ENCODE measurements at places on chromosomes 1 and 21.

GRCh38 chr1:184221087-184221486 is 165.7 kb upstream of the C1orf21 start:
- no peak for DNase-seq

GRCh38 chr1:109826446-109826845 is 62.7 kb upstream of the EPS8L3 start:
- DNase-seq = no peak

DNA sequence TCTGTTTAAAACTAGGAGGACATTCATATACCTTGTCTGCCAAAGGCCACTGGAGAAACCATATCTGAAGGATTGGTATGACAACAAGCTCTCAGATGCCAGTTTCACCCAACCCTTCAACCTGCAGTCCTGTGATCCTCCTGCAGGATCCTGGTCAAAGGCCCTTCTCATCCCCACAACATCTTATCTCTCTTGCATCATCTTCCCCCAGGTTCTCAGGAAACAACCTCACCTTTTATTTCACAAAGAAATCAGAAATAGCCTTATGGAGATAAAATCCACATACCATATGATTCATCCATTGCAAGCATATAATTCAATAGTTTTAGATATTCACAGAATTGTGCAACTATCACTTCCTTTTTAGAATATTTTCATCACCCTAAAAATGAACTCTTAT is 104.0 kb upstream of the DSCAM start:
- no peak for DNase-seq

DNA sequence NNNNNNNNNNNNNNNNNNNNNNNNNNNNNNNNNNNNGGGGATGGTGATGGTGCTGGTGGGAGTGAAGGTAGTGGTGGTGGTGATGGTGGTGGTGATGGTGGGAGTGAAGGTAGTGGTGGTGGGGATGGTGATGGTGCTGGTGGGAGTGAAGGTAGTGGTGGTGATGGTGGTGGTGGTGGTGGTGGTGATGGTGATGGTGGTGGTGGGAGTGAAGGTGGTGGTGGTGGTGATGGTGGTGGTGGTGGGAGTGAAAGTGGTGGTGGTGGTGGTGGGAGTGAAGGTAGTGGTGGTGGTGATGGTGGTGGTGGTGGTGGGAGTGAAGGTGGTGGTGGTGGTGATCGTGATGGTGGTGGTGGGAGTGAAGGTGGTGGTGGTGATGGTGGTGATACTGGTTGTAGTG is 93.6 kb downstream of the CRYAA start:
- DNase-seq = no peak

GRCh38 chr1:80064524-80064923 is 1058.0 kb upstream of the ADGRL4 start:
- no peak for DNase-seq
